ENCODE measurements at places on chromosomes 2 and 18.

- no peak for DNase-seq
Observed at GRCh38 chr2:84963692-84964405, 7.1 kb upstream of the KCMF1 start.

- DNase-seq, result no peak
Observed at GRCh38 chr2:72104821-72105588, 42.7 kb downstream of the CYP26B1 start.

DNA sequence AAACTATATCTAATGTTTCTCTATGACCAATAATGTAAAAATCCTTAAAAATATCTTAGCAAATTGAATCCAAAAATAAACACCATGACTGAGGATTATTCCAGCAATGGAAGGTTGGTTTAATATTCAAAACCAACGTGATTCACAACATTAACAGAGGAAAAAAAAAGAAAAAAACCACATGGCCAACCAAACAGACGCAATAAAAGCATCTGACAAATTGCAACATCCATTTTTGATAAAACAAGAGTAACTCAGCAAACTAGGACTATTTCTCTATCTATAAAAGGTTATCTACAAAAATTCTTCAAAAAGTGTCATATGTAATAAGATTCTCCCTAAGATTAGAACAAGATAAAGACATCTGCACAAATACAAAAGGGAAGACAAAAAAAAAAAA lies 28.9 kb downstream of the PPP3R1 start:
- no peak for DNase-seq

- no peak for DNase-seq
Observed at GRCh38 chr2:116879650-116880160, 934.8 kb upstream of the DDX18 start.

DNA sequence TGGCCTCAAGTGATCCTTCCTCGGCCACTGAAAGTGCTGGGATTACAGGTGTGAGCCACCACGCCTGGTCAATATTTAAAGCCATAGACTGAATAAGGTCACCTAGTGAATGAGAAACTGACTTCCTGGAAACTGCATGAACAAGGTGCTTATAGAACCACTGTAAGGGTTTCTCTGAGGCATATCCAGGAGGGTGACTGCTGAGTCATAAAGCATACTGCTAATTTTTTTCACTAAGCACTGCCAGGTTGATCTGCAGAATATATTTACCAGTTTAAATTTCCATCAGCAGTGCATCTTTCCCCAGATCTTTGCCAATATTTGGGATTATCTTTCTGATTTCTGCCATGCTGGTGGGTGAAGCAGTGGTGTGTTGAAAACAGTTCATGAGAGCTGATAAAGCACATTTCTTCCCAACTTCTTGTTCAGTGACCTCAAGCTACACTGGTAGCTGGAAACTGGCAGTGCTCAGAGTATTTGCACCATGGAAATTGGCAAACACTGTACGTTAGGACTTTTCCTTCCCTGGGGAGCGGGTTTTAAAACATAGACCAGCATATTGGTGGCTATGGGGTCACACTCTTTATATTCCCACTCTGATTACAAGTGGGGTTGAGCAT lies 4.2 kb upstream of the CLIP4 start:
- DNase-seq, result no peak

DNA sequence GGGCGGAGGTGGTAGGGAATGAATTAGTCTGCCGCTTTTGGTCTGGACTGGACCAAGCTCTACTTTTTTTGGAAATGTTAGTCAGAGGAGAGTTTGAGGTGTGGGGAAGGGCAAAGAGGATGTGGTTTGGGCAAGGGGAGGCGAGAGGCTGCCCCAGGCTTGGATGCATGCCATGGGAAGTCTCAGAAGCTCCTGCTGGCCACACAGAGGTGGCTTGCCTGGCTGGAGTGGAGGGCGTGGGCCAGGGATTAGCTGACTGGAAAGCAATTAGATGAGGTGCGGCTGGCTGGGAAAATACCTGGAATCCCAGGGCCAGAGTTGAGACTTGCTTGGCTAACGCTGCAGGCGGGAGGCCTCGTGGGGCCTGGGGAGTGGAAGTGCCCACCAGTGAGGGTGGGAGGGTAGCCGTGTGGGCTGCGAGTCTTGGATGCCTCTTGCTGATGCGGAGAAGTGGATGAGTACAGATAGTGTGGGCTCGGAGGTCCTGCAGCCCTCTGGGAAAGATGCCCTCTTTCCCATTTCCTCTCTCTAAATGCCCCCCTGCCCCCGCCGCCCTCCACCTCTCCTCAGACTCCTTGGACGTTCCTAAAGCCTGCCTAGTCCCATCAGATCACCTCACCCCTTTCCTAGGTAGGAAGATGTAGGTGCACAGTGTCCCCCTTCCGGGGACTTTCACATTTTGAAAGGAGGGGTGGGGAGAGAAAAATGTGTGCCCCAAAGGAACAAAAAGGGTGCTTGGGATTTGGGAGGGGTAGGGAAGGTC lies 117.6 kb downstream of the SMAD7 start:
- no peak for DNase-seq

GRCh38 chr2:33268246-33268831 lies 208.1 kb upstream of the RASGRP3 start:
- DNase-seq, result no peak

DNA sequence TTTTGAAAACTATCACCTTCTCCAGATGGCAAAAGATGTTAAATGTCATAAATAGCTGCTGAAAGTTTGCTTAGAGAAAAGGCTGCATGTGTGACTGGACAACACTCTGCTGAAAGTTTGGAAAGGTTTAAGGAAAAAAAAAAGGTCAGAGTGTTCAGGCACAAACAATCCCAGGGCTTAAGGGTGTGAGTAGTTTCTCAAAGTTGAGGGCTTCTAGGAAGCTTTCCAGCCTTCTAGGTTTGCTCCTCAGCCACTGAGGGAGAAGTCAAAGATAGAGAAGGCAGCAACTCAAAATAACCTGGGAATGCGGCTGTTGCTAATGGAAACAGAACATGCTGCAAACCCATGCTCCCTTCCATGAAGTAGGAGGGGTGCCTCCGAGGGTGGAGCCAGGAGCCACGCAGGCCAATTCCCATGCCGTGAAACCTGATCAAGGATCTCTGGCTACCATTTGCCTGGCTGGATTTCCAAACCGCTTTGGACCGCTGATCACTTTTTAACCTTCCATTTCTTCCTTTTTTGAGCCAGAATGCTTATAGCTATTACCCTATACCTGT lies 88.0 kb downstream of the TEX51 start:
- DNase-seq, result no peak

GRCh38 chr2:5937851-5938565 lies 245.8 kb downstream of the SOX11 start:
- DNase-seq, result no peak

- no peak for DNase-seq
Observed at GRCh38 chr18:51884039-51884438, 456.0 kb upstream of the DCC start.

DNA sequence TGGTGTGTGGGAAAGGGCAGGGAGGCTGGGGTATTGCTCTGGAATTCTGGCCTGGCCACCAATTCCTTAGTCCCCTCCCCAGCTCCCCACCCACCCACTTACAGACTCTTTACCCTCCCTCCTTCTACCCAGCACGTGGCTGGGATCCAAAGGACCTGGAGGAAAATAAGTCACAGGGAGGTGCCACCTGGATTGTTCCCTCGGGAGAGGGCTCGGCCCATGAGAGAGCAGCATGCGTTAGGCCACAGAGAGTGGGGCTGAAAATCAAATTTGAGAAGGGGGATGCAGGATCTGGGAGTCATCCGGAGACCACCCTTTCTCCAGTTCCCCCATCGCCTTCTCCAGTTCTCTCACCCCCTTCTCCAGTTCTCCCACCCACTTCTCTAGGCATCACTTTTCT lies 3.0 kb downstream of the ASPRV1 start:
- DNase-seq, result no peak

DNA sequence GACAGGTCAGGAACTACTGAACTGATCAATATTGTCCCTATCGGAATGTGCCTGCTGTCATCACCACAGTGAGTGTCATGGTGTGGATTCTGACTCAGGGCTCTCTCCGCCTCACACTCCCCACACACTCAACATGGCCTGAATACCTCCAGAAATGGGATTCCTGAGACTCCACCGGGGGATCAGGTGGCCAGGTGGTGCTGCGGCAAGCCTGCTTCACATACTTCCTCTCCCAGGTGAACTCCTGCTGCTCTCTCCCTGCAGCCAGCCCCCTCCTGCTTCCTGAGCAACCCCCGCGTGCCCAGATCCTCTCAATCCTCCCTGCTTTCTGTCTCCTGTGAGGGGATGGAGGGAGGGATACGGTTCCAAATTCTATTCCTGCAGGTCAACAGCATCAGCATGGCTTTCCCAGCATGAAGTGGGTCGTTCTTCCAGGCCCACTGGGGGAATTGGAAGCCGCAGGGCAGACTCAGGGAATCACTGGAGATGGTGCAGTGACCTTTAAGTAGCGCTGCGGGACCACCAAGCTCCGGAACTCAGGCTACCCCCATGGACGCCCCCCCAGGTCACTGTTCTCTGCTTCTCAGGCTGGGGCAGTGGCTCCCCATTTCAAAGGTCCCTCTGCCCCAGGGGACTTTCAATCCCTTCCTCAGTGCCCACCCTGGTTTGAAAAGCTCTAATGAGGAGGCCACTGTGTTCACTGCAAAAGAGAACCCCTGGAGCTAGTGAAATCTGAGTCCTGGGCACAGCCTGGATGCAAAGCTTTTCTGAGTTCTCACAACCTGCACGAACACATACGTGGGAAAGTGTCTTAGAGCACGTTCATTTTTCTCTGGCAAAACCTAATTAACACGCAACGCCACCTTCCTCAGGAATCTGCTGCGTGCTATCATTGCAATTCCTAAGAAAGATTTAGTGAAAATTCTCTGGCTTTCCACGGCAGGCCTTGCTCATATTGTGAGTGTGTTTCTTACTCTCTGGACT lies 168.4 kb downstream of the ZFP36L2 start:
- no peak for DNase-seq

GRCh38 chr2:63881205-63881604 lies 39.5 kb downstream of the UGP2 start:
- peak; percentile 41 for DNase-seq

DNA sequence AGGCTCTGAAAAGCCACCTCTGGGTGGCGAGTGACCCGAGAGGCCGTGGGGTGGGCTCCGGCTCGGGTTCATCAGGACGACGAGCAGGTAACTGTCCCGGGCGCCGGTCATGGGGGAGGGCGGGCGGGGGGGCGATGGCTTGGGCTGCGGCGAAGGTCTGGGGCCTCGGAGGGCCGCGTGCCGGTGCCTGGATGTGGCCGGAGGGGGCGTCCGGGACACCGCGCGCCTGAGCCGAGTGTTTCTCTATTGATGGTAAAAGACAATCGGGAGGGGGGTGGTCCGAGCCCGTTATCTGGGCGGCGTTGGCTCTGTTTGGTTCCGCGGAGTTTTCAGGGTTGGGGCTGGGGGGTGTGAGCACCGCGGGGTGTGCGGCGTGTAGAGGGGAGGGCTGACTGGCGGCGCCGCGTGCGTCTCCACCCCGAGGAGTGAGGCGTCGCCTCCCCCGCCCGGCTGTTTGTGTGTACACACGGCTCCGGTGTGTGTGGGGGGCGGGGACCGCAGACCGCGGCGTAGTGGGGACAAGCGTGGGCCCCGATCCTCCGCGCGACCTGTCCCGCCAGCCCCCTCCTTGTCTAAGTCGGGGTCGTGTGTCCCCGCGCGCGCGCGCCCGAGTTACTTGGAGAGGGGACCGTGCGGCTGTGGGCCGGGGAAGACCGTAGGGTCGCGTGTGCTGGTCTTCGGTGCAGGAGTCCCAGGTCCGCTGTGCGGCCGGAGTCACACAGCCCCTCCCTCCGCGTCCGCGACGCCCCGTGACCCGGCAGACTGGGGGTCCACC lies 1.6 kb downstream of the CTIF start:
- DNase-seq, result no peak

DNA sequence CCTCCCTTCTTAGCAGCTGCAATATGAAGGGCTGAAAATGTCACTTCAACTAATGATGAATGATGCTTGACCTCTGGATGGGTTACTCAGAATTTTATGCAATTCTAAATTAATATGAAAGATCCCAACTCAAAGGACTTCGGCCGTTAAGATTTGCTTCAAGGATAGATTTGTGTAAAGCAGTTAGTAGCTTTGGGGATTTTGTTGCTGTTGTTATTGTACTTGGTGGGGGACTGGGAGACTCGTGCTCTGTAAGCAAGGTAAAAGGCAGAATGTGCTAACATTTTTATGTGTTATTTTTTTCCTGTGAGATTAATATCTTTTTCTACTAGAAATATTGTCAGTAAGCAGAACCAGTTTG lies 478.8 kb downstream of the ARHGAP15 start:
- DNase-seq, result peak; percentile 21

DNA sequence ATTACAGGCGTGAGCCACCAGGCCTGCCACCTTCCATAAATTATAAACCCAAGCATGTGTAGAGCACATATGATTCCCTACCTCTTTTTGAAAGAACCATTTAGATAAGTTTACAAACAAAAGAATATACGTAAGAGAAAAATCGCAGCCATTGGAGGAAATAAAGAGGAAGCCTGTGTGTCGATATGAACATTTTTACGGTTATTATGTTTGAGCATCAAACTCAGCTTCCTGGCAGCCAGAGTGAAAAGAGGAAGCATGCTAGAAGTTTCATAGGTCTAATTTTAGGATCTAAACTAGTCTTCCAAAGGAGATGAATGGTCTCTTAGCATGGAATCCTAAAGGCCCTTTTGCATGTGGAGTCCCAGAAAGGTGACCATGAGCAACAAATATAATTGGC lies 104.3 kb downstream of the PLB1 start:
- no peak for DNase-seq

- no peak for DNase-seq
Observed at GRCh38 chr2:9735335-9735734, 104.5 kb upstream of the YWHAQ start.

DNA sequence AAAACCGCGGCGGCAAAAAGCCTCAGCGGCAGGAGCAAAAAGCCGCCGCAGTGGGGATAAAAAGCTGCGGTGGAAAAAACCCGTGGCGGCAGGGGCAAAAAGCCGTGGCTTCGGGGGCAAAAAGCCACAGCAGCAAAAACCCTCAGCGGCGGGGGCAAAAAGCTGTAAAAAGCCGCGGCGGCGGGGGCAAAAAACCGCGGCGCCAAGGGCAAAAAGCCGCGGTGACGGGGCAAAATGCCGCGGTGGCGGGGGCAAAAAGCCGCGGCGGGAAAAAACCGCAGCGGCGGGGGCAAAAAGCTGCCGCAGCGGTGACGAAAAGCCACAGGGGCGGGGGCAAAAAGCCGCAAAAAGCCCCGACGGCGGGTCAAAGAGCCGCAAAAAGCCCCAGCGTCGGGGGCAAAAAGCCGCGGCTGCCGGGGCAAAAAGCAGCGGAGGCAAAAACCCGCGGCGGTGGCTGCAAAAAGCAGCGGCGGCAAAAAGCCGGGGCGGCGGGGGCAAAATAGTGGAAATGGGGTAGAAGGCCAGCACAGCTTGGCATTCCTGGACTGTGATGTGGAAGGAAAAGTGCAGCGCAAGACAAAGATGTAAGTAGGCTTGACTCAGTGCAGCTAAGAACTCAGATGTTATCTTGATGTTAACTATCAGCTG lies 151.8 kb downstream of the ANKRD30BL start:
- no peak for DNase-seq

- no peak for DNase-seq
Observed at GRCh38 chr2:232529806-232530547, 4.0 kb downstream of the CHRND start.

GRCh38 chr2:216281876-216282275 lies 90.4 kb downstream of the MARCHF4 start:
- no peak for DNase-seq

GRCh38 chr2:20282916-20283592 lies 58.1 kb upstream of the SDC1 start:
- DNase-seq, result no peak
